ENCODE measurements at places on chromosomes 1 and 21.

DNA sequence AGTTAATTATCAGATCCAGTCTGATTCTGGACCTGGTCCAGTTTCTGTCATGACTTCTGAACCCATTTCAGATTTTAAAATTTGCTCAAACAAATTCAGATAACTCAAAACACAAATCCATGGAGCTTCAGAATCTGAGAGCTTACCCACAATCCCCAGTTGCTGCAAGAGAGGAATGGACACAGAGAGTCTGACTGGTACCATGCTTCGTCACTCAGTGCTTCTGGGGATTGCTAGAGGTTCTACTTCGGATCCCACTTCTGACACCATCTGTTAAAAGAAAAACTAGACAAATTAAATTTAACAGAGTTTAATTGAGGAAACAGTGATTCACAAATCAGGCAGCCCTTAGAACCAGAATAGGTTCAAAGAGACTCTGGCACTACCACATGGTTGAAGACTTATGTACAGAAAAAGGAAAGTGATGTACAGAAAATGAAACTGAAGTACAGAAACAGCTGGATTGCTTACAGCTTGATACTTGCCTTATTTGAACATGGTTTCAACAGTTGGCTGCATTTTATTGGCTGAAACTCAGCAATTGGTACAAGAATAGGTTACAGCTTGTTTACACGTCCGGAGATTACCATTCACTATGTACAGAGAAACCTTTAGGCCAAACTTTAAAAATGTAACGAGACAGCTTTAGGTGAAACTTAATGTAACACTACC, 60.7 kb upstream of the TEKT2 start:
- DNase-seq = no peak

DNA sequence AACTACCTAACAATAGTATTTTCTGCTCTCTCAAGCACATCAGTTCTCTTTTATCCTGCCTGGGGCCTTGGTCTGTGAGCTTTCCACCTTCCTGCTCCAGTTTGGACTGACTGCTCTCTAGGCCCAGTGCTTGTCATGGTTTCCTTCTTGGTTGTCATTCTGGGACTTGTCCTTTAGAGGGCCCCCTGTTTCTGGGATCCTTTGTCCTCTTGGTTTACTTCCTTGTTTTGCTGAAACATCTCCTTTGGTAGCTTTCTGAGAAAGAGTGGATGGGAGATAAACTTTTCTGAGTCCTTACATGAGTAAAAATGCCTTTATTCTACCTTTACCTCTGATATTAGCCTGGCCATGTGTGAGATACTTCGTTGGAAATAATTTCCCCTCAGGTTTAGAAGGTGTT, 4.7 kb downstream of the SLC1A7 start:
- no peak for DNase-seq

DNA sequence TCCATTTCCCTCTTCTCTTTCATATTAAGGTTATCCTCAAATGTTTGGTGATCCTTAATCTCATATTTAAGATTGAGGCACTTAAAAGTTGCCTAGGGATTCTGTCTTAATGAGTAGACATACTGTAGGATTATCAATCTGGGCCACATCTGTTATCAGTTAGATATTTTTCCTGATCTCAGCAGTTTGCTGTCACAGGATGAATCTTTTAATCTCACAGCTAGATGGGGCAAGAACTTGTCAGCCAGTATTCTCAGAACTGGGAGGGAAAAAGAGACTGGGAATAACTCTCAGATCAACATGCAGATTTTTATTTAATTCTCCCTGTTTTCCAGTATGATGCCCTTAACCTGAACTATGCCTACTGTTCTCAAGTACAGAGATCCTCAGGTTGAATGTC, 14.0 kb downstream of the ZNF644 start:
- DNase-seq = no peak

DNA sequence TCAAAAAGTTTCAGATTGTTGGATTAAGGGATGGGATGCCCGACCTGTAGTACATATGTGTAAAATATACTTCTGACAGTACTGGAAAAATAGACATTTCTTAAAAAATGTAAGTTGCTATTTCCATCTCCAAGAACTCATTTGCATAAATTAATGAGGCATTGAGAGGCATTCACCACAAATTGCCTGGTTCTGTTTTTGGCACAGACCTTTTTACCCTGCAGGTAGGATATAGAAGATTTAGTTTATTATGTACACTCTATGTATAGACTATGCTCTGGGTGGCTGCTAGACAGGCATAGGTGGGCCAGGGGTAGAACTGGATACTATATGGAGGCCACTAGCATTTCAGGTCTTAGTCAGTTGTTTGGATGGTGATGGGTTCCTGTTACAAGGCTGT, 8.0 kb downstream of the CCDC17 start:
- no peak for DNase-seq

DNA sequence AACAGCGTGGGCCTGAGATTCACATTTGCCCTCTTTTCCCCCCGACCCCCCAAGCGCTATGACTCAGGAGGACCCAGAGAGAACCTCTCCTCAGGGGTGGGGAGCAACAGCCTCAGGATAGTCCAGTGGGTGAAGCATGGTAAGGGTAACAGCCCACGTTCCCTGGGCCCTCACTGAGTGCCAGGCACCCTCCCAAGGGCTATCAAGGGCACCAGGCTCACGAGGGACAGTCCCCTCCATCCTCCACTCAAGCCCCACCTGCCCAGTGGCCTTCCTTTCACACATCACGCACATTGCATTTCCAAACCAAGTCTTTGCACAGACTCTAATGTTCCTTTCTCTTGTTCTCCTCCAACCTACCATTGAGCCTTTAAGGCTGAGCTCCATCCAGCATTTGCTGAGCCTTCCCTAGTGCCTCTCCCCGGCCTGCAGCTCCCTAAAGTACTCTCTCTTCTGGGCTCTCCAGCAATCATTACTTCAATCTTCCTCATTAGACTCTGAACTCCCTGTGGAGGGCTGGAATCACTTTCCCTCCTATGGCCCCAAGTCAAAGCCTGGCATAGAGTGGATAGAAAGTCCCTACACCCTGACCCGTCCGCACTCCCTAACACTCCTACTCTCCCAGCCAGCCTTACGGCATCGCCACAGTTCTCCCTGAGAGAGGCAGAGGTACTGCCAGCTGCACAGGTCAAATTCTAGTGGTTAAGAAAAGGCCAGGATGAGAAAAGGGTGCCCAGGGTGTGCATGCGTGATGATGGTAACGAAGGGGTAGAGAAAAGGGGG, 1.0 kb downstream of the AKR7A2 start:
- peak; percentile 46 for DNase-seq

DNA sequence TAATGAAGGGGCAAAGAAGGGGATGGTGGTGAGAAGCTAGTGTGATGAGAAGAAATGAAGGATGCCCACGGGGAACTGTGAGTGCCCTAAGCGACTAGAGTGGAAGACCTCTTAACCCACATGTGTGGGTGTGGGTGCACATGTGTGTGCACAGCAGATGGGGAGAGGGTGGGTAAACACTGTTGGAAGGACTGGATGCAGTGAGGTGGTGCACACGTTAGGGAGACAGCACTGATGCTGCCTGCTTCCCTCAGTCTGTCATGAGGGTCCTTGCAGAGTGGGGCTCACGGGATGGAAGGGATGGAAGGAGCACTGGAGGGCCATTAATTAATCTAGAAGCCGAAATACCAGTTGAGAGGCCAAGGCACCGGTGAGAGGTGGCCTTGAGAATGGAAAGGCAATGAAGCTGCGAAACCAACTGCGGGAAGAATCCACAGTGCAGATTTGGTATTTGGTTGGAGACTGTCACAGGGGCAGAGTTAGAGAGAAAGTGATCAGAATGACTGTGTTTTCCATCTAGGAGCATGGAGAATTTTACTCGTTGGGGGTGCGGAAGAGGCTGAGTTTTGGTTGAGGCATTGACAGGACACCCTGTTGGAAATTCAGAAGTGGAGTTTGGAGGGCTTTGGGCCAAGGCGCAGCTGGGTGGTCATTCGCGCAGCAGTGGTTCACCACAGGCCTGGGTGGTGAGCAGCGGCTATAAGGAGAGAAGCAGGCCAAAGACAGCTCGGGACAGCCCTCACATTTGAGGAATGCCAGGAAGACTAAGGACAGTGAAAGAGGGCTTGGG, 15.8 kb downstream of the RCSD1 start:
- DNase-seq = no peak

- DNase-seq = no peak
Measured at GRCh38 chr21:35470522-35470921, 421.4 kb upstream of the RUNX1 start.

GRCh38 chr21:34351786-34352241, 12.0 kb upstream of the KCNE2 start:
- peak; percentile 67 for DNase-seq

DNA sequence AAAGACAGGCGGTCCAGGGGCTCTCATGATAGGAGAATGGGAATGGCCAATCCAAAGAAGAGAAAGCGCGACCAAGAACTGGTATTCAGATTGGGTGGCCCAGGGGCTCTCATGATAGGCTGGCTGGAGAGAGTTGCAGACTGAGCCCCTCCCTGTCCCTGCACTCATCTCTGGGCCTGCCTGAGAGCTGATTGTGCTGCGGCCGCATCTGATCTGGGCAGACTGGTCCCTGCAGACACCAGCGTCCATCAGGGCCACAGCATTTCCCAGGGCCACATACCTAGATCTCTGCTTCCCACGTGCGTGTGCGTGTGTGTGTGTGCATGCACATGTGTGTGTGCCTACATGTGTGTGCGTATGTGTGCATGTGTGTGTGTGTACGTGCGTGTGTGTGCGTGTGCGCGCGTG, 30.4 kb upstream of the MAN1C1 start:
- DNase-seq = no peak

DNA sequence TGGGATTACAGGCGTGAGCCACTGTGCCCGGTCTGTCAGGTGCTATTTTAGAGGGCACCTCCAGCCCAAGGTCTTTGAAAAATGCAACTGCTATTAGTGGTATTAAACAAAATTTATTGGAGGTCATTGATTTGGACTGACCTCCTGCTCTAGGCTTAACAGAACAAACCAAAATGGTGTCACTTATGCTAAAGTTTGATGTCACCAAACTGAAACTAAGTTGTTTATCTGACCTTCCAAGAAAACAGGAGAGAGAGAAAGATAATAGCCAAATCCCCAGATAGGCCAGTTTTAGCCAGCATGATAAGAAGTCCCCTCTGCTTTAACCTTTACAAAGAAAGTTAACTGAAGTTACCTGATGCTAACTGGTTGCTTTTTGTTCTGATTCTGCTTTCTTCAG, 8.1 kb upstream of the INAVA start:
- no peak for DNase-seq

GRCh38 chr1:189305279-189305678, 1172.4 kb downstream of the BRINP3 start:
- no peak for DNase-seq

DNA sequence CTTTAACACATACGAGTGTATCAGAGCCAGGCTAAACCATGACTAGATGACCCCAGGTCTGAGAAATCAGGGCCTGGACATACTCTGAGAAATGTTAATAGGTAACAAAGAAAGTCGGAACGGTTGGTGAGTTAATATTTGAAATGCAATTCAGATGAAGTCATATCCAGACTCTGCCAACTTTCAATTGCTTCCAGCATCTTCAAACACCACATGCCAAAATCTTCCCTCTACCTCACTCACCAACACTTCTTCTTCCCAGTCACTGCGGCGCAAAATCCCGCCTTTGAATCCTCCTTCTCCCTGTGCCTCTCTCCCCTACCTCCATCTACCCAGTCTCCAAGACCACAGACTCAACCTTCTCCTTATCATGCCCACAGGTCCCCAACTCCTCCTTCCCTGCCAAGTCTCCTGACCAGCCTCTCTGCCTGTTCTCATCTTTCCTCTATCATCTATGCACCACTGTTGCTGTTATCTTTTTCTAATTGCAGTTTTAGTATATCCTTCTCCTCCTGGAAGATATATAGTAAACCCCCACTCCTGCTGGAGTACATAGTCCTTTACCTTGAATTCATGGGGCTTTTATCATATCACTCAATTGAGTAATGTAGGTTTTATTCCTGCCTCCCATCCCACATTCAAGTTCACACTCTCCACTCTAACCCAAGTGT, 41.3 kb downstream of the ZBTB18 start:
- DNase-seq = peak; percentile 61

DNA sequence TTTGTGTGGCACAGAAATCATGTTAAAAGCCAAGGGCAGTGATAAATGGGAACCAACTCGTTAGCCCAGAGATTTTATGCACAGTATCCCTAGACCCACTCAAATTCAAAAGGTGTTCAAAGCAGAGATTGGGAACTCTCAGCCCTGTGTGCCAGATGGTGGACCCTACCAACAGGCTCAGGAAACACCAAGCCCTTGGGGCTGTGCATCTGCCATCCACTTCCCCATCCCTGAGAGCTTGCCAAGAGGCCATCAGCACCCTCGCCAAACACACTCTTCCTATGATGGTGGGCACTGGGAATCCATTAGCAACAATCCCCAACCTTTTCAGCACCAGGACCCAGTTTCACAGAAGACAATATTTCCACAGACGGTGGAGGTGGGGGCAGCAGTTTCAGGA, 194.2 kb upstream of the NFIA start:
- DNase-seq = no peak

- DNase-seq = peak; percentile 63
Measured at GRCh38 chr1:95233319-95233736, 682 bp upstream of the RWDD3 start.

DNA sequence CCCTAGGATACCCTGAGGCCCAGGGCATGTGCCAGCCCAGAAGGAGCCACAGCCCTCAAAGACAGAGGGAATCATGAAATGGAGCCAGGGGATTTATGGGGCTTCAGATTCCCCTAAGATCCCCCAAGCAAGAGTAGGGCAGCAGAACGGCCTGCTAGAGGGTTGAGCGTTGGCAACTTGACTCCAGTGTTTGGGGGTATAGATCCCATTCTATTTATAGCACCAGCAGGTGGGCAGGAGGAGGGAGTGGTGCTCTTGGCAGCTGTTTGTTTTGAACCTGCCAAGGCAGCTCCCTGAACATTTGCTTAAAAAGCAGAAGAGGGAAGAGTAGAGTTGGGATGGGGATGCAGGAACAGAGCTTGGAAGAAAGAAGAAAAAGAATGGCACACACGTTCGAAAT, 33.7 kb downstream of the GLUL start:
- no peak for DNase-seq

- peak; percentile 41 for DNase-seq
Measured at GRCh38 chr1:10253755-10254154, 43.4 kb downstream of the KIF1B start.

- peak; percentile 45 for DNase-seq
Measured at GRCh38 chr1:8818325-8818775, 910 bp upstream of the RERE start.

DNA sequence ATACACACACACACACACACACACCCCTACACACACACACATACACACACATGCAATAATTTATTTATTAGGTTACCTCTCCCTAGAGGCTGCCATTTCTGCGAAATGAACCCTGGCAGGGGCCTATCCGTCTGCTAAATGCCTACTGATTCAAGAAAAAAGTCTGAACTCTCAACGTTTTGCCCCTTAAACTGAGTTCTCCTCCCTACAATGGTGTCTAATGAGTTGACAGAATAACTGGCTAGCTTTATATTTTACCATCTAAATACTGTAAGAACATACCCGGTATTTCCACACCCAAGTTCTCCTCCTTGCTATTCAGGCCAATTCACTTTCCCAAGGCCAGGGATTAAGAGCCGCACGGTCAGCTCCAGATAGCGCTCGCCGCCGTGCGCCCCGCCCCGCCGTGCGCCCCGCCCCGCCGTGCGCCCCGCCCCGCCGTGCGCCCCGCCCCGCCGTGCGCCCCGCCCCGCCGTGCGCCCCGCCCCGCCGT, 339 bp upstream of the RNPC3 start:
- DNase-seq = peak; percentile 64

- DNase-seq = no peak
Measured at GRCh38 chr1:18798946-18799345, 60.5 kb downstream of the TAS1R2 start.
